ENCODE measurements at places on chromosomes 6 and 20. TPM values are rescaled to one million over a fixed set of nuclear protein-coding genes. Genes with fewer than 3 reads are reported as not detected.

DNA sequence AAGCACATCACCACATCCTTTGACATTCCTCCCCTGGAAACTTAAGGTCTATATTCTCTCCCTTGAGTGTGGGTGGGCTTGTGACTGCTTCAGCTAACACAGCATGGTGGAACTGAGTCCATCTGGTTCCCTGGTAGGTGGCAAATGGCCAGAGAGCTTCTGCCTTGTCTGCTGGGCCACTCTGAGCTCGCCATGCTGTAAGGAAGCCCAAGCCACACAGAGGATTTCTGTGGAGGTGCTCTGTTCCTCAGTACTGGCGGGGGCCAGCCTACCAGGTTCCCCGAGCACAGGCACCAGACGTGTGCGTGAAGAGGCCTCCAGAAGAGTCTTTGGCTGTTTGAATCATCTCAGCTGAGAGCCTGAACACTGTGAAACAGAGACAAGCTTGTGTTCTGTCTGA lies 41.6 kb upstream of the PMEPA1 start:
- no peak for DNase-seq

DNA sequence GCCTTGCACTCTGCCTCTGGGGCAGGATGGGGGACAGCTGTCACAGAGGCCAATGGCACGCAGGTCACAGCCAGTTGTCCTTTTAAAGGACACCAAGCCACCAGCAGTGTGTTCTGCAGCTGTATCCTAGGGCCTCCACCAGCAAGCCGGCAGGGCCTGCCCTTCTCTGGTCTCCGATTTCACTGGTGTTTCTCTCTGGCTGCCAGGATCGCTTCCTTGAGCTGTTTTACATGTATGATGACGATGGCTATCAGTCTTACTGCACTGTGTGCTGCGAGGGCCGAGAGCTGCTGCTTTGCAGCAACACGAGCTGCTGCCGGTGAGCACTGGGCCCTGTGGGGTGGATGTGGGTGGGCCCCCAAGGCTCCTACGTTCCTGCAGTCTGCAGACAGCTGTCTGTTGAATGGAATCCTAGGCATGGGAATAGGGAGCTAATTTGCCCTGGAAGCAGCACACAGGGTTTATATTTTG lies 22.7 kb upstream of the MAPRE1 start:
- DNase-seq: no peak

DNA sequence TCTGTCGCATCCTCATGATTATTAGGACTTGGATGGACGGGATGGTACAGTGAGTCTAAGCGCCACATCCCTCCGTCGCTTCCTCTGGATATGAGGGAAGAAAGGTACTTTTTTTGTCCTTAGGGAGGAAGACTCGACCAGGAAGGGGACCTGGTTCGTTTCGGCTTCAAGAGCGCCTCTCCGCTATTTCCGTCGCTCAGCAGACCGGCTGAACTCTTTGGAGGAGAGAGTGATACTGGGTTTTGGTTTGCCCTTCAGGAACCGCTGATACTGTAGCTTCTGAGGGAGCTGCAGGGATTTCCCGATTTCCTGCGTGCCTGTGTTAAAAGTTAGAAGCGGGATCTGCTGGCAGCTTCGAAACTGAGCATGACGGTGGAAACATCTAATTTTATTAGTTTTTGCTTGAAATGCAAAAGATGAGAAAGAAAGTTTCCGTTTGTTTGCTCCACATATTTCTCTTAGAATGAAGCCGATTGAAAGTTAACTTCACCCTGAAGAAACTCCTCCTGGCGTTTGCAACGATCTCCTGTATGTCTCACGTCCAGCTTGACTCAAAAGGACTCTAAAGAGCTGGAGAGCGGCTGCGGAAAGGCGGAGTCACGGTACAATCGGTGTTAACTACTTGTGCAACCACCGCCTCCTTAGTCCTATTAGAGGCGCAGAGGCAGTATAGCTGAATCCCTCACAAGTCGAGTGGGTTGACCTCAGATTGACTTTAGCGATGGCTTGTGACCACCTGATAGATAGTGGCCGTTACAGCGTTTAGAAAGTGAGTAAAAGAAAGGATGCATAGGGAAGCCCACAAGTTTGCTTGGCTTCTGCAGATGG lies 129.4 kb downstream of the TRIM27 start:
- no peak for DNase-seq

GRCh38 chr6:25038999-25039398 lies 103.2 kb upstream of the RIPOR2 start:
- no peak for DNase-seq

GRCh38 chr6:158293122-158293521 lies 19.1 kb upstream of the TULP4 start:
- DNase-seq: no peak

GRCh38 chr6:32076321-32076809 lies 32.8 kb downstream of the TNXB start:
- no peak for DNase-seq

GPLD1 gene
- not detected for total RNA-seq

DNA sequence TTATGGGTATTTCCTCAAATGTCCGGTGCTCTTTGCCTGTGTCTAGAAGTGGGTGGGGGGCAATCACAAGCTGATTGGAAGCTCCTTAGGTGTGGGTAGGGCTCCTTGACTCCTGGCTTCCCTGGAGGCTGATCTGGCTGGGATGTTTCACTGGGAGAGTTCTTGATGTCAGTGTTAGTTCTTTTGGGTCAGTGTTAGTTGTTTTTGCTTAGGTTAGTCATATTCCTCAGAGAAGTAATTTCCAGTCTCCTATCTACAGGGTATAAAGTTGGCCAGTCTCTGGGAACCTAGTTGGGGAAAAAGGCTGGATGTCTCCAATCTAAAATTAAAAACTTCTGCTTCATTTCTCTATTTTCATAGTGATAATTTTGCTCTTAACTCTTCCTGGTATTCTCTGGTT lies 23.6 kb downstream of the CDC5L start:
- DNase-seq: no peak

ME1 gene
- total RNA-seq: 19.8 TPM

DNA sequence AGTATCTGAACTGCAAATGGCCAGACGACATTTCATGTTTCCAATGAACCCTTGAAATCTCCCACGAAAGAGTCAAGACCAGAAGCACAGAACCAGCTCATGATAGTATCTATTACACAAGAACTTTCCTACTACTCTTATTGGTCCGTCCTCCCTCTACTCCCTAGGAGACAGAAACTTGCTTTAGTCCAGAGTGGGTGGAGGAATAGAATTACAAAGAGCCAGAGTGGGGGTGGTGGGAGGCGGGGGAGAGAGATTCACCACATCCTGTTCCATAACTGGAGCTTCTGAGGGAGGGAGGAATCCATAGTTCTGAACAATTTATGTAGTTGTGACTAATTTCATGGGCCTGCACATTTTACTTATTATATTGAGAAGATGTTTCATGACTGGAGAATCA lies 18.5 kb upstream of the WFDC10A start:
- no peak for DNase-seq

GRCh38 chr6:168618546-168619315 lies 177.7 kb downstream of the SMOC2 start:
- DNase-seq: no peak

GRCh38 chr6:134607411-134607810 lies 289.5 kb upstream of the SGK1 start:
- DNase-seq: no peak

RFX6 gene
- total RNA-seq: not detected

- DNase-seq: no peak
Observed at GRCh38 chr6:127812985-127813698, 87.7 kb downstream of the THEMIS start.

GABRR1 gene
- total RNA-seq: not detected

UBD gene
- 9.2 TPM for total RNA-seq

PAX1 gene
- total RNA-seq: not detected

- peak; percentile 45 for DNase-seq
Observed at GRCh38 chr20:51388756-51389542, 153.6 kb downstream of the NFATC2 start.

DNA sequence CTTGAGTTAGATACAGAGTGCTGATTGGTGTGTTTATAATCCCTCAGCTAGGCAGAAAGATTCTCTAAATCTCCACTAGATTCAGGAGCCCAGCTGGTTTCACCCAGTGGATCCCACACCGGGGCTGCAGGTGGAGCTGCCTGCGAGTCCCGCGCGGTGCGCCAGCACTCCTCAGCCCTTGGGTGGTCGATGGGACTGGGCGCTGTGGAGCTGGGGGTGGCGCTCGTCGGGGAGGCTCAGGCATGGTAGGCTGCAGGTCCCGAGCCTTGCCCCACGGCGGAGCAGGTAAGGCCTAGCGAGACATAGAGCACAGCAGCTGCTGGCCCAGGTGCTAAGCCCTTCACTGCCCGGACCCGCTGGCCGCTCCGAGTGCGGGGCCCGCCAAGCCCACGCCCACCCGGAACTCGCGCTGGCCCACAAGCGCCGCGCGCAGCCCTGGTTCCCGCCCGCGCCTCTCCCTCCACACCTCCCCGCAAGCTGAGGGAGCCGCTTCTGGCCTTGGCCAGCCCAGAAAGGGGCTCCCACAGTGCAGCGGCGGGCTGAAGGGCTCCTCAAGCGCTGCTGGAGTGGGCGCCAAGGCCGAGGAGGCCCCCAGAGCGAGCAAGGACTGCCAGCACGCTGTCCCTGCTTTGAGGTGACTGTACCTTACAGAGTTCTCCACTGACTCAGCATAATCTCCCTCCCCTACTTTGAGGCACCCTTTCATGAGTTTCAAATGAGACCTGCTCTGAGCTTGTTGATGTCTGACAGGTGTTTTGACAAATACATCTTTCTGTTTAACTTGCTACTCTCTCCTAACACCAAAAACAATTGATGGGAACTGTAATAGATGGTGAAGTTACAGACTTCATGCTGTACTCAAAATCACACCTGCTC lies 3.9 kb upstream of the SSR1 start:
- DNase-seq: no peak

DNA sequence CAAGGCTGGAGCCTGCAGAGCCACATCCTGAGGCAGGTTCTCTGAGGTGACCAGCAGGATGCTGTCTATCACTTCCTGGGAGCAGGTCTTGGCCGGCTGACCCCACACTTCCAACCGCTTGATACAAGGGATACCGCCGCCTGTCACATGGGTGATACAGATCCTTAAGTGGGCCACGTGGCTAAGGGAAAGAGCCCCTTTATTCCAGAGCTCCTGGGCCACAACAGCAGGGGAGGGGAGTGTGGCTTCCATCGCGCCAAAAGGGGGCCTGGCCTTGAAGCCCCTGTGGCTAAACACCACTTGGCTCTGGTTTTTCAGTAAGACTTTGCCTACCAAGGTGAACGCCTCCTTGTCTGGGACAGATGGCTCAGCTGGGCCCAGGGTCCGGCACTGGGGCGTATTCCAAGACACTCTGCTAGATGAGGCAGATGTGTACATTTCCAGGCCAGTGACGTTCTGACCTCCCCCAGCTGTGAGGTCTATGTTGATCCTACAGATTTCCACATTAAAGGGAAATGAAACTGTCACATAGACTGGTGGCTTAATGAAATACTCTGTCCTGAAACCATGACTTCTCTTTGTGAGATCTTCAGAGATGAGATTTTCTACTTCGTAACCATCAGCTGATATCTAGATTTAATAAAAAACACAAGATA lies 37.6 kb upstream of the AVP start:
- DNase-seq: no peak

IL17A gene
- not detected for total RNA-seq

GSTA1 gene
- total RNA-seq: not detected

GRCh38 chr20:38170826-38171674 lies 6.0 kb upstream of the TGM2 start:
- no peak for DNase-seq

DNA sequence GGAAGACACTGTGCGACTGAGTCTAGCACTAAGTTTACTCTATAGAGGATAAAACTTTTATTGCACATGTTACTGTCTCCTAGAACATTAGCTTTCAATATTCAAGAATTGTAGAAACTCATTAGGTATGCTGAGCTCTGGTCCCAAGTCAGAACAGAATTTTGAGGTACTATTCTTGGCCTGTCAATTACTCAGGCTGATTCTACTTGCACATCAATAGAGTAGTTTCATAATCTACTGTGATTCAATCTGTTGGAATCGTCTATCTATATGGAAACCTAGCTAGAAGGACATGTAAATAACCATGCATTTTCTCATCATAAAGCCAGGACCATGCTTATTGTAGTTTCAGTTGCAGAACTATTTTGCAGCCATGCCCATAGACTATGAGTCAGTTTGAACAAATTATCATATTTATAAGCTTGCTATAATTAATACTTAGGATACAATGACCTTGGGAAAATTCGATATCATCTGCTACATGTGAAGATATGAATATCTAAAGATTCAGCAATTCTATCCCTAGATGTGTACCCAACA lies 41.6 kb downstream of the FLRT3 start:
- DNase-seq: no peak

GRCh38 chr6:64996301-64996700 lies 710.7 kb downstream of the EYS start:
- DNase-seq: no peak

- no peak for DNase-seq
Observed at GRCh38 chr6:155185544-155185943, 78.3 kb upstream of the CLDN20 start.

DNA sequence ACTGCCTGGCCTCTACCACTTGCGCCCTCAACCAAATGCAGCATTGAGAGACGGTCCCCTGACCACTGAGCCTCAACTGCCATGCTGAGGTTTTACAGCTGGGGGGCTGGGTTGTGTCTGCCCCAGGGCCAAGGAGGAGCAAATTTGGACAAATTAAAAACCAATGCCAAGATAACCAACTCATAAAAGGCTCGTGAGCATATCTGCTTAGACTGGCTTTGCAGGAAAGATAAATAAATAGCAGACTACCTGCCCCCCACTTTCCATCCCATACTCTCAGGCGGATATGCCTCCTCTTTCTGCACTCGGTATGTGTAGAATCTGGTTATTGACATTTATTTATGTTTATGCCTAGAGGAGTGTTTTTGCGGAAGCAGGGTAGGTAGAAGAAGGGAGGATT lies 76.8 kb downstream of the ZDHHC14 start:
- DNase-seq: no peak

GRCh38 chr20:46089167-46089416 lies 670 bp downstream of the NCOA5 start:
- DNase-seq: no peak

GRCh38 chr20:17233626-17234025 lies 6.8 kb downstream of the PCSK2 start:
- DNase-seq: no peak

DNA sequence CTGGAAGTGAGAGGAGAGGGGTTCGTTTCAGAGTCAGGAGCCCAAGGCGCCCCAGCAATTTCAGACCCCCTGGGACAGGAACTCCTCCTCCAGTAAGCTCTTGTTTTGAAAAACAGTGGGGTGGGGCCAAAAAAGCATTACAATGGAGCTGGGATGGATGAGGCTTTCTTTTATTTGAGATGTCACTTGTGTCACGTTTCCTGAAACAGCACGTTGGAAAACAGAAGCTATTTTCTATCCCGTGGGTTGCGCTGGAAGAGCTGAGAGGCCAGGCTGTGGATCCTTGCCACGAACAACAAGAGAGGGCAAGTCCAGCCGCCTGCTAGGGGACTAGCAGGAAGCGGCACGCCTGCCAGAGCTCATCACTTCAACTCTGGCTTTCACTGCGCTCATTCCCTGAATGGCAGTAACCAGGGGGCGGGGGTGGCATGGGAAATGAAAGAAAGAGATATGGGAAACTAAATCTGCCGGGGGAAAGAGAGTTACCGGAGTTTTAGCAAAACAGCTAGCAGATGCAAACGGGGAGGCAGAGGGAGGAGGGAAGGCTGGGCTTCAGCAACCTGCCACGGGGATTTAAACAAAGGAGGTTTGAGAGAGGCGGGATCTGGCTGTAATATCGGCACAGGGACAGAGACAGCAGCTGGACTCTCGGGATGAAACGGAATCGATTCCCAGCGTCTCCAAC lies 34.6 kb downstream of the GCNT2 start:
- DNase-seq: no peak

SEMG1 gene
- total RNA-seq: not detected

PHACTR3 gene
- not detected for total RNA-seq

RAB44 gene
- total RNA-seq: not detected

- DNase-seq: no peak
Observed at GRCh38 chr6:46014046-46014445, 1.6 kb downstream of the CLIC5 start.

PAK5 gene
- total RNA-seq: not detected

Data from glomerular endothelial cell (primary cell).